ENCODE measurements at places on chromosomes 1 and 21.

GRCh38 chr1:3125078-3125477 is 56.1 kb downstream of the PRDM16 start:
- no peak for DNase-seq

GRCh38 chr1:226691247-226691646 is 47.8 kb downstream of the ITPKB start:
- no peak for DNase-seq

DNA sequence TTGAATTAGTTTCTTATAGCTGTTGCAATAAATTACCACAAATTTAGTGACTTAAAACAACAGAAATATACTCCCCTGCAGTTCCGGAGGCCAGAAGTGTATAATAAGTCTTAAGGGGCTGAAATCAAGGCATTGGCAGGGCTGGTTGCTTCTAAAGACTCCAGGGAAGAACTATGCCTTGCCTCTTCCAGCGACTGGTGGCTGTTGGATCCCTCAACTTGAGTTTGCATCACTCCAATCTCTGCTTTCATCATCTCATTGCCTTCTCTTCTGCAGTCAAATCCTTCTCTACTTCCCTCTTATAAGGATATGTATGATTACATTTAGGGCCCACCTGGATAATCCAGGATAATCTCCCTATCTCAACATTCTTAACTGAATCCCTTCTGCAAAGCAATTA is 19.1 kb upstream of the MED18 start:
- DNase-seq, result no peak

- no peak for DNase-seq
Observed at GRCh38 chr21:46627726-46628125, 7.7 kb upstream of the PRMT2 start.

DNA sequence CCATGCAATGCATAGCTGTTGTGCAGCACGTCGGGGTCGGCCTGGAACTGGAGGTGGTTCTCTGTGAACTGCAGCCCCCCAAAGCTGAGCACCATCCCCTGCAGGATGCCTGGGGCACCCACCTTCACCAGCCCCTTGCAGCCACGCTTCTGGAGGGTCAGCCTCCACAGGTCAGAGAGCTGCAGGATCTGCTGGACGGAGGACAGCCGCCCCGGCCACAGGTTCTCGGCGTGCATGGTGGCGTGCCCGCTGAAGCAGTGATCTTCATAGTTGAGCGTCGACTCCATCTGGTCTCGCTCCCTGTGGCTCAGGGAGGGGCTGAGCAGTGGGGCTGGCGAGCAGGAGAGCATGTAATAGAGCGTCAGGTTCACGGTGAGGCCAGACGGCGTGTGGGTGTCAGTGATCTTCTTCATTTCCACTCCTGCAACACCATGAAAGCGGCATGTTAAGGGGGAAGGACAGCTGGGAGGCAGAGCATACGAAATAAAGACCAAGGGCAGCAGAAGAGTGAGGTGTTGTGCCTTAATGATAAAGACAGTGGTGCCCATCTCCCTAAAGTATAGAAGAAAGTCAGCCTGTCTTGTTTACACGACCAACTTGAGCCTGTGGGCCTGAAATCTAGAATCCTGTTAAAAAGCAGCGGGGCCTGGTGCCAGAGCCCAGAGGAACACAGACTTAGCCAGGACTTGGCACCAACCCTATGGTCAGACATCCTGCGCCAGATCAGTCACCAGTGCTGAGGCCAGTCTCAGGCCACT is 3.0 kb downstream of the KIAA2013 start:
- no peak for DNase-seq

DNA sequence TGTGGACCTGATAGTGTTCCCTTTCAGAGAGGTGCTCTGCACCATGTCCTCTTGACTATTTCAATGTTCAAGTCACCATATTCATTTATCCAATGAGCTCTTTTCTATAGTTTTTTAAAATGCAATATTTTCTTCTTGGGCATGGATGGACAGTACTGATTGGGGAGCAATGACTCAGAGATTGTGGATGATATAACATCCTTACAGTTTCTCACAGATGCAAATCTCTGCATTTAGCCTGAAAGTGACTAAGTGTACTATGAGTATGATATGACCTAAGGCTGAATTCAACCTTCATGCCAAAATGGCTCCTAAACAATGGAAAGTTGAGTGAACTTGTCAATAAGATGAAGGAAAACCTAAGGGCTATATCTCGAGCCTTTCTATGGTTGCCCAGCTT is 36.5 kb downstream of the C4BPA start:
- DNase-seq, result peak; percentile 9

GRCh38 chr1:223775054-223775453 is 62.7 kb downstream of the CAPN2 start:
- no peak for DNase-seq

GRCh38 chr1:32828341-32828740 is 10.9 kb downstream of the S100PBP start:
- DNase-seq, result peak; percentile 16

- peak; percentile 56 for DNase-seq
Observed at GRCh38 chr1:212718499-212718898, 18.9 kb upstream of the BATF3 start.

- DNase-seq, result no peak
Observed at GRCh38 chr1:200033511-200034261, 6.2 kb downstream of the NR5A2 start.

DNA sequence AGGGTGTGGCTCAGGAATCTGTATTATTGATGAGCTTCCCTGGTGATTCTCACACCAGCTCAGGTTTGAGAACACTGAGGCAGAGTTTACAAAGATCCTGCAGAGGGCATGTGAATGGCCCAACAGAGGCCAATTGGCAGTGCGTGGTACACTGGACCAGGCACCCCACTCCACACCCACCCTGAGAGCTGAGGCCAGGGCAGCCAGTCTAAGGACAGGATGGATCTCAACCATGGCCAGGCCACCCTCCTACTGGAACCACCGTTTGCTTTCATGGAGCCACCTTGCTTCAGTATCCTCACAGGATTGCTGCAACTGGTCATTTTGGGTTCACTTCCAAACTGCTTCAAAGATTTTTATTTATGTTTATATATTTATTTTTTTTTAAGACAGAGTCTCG is 7.3 kb upstream of the RASSF5 start:
- no peak for DNase-seq

- peak; percentile 36 for DNase-seq
Observed at GRCh38 chr1:61318319-61319125, 236.2 kb downstream of the NFIA start.

GRCh38 chr1:2519029-2519685 is 7.2 kb downstream of the PANK4 start:
- DNase-seq, result no peak

GRCh38 chr1:86887479-86888162 is 26.3 kb downstream of the SELENOF start:
- peak; percentile 10 for DNase-seq

DNA sequence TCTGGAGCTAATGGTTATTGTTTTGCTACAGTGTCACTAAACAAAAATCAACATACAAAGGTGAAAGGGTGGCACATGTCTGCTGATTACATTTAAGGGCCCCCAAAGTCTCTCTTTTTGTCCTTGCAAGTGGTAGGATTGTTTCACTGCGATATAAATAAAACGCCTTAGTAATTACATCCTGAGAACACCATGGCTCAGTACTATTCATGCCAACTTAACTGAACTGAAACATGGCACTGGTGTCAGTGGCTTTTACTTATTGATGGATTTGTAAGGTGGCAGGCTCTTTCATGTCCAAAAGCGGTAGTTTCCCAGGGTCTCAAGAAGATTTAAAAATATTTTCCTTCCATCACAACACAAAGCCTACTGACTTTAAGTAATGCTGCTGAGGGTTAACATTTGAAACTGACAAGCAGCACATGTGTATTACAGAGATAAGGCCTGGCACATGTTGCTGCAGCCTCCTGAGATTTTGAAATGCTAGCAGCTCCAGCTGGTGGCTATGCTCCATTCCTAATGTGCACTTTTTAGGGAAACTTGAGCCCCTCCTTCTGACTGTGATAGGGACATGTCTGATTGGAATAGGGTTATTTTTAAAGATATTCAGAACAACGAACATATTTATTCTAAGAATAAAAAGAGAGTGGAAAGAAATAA is 86.8 kb downstream of the ATP1B1 start:
- no peak for DNase-seq

- no peak for DNase-seq
Observed at GRCh38 chr1:165381745-165382505, 25.4 kb upstream of the LMX1A start.

DNA sequence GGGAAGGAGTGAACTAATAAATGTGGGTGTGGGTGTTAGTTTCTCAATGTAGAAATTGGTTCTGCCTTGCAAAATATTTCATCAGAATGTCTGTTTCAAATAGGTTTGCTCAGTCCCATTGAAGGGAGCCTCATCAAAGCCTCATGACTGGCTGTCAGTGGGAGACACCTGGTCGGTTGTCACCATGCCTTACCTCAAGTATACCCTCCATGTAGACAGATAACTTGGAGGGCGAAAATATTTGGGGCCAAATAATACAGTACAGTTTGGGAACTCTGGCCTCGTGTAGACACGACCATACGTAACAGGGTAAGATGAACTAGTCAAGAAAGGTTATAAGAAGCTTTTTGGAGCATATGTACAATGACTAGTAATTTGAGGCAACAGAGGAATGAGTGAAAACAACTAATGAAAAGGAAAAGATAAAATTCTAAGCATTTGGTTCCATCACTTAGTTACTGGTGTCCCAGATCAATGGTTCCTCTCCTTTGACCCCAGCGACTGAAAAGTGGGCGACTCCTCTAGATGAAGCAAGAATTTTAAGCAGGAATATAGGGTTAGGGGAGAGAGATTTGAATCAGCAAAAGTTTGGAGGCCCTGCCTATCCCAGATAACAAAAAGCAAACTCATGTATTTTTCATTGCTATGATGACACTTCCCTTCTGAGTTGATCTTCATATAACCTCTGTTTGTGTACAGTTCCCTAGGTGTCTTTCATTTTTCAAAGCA is 163.9 kb downstream of the LRRC40 start:
- DNase-seq, result no peak

GRCh38 chr1:179870870-179871269 is 6.7 kb downstream of the TOR1AIP2 start:
- DNase-seq, result no peak

DNA sequence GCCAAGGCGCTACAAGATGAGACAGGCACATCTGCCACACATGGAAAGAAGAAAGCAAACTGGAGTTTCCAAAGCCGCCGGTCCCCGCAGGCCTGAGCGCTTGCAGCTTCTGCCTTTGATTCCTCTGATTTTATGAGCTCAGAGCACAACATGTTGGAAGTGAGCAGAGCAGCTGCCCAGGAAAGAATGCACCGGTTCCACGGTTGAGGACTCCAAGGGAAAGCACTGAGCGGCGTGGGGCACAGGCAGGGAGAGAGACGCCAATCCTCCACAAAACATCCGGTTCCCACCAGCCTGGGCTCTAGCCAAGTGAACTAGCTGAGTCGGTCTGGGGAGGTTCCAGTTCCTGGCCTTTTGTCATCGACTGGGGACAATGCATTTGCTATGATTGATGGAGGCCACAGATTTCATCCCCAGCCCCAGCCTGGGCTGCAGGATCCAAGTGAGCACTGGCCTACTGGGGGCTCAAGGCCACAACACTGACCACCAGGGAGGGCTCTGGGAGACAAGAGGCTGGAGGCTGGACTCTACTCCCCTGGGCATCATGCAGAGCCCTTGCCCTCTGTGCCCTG is 253.1 kb upstream of the IRF2BP2 start:
- DNase-seq, result peak; percentile 63

GRCh38 chr1:68751723-68752122 is 254.8 kb upstream of the DEPDC1 start:
- no peak for DNase-seq

GRCh38 chr1:150012611-150013010 is 2.1 kb upstream of the OTUD7B start:
- DNase-seq, result no peak

DNA sequence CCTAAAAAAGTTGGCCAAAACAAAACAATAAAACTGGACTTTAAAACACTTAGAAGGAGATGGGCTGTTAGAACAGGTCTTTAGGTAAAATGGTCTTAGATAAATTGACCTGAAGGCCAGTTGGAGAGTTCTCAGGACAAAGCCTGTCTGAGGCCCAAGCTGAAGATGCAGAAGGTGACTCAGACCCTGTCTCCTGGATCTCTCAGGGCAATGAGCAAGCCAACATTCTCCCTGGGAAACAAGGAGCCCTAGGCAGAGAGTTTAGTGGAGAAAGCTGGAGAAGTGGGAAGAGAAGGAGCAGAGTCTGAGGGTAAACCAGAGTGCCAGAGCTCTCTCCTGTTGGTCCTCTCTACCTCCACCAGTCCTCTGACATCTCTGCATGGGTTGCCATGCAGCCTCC is 70.1 kb downstream of the FCRL5 start:
- no peak for DNase-seq

Data from suppressor macrophage treated with lipopolysaccharide for 4 hours (primary cell).